LoVo (cell line): ENCODE measurements at places on chromosomes 13 and 19.

DNA sequence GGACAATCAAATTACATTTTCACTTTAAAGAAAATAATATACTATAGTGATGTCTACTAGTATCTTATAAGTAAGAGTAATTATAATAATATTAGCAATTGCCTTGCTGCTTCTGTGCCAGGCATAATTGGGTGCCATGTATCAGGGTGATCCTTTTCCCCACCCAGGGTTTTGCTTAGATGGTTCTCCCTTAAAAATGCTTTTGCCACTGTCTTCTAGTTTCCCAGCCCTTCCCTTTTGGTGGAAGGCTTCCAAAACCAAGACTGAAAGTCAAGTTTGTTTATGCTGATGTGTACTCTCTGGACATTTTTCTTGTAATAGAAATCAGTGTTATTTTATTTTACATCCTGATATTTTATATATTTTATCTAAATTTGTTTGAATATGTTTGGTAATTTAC lies 77.8 kb downstream of the ITGBL1 start:
- DNase-seq: no peak

- peak; percentile 43 for DNase-seq
Observed at GRCh38 chr13:95492044-95492801, 60.3 kb upstream of the CLDN10 start.

GRCh38 chr13:64716936-64717335 lies 2513.2 kb downstream of the PCDH9 start:
- no peak for DNase-seq

DNA sequence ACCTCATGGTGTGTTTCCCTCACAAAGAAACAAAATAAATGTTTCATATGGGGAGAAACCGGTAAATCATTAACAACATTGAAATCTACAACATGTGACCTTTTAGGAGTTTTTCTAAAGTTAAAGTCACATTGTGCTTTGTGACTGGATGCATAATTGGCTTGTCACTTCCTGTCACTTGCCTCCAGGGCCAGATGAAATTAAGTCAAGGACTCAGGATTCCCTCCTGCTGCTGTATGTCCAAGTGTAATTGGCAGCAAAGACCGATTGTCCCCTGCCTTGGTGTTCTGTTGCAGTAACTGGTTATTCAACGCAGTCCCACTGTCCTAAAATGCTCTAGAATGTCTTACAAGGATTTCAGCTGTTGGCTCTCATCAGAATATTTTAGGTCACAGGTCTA lies 448.2 kb downstream of the LIG4 start:
- DNase-seq: no peak

DNA sequence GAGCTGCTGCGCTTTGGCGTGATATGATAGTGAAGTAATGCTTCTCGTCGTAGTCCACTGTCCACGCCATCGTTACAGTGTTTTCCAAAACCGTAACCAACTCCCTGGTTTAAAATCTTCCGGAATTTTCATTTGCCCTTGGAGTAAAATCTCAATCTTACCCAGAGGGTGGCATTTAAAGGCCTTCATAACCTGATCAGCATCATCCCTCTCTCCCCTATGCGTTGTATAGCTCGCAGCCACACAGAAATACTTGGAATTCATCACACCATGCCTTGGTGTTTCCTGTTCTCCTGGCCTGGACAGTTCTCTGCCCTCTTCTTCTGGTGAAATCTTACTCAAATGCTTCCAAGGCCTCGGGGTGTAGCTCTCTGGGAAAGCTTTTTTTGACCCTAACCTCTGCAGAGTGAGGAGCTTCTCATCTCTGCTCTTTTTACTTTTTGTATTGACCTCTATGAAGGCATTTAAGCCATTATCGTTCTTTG lies 839 bp downstream of the MPHOSPH8 start:
- DNase-seq: no peak
